Body of pancreas (tissue), 4 donors: ENCODE measurements at places on chromosomes 3 and 15.

DNA sequence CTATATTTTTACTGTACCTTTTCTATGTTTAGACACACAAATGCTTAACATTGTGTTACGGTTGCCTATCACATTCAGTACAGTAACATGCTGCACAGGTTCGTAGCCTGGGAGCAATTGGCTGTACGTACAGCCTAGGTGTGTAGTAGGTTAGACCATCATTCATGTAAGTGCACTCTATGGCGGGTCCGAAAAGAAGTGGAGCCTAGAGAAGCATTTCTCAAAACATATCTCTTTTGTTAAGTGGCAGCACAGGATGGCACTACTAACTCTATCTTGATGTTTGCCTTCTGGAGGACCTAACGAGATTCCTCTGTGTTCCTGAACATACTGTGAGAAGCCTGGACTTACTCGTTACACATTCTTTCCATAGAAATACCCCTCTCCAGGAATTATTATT is 132.3 kb upstream of the ADPGK start:
- no peak for DNase-seq

DNA sequence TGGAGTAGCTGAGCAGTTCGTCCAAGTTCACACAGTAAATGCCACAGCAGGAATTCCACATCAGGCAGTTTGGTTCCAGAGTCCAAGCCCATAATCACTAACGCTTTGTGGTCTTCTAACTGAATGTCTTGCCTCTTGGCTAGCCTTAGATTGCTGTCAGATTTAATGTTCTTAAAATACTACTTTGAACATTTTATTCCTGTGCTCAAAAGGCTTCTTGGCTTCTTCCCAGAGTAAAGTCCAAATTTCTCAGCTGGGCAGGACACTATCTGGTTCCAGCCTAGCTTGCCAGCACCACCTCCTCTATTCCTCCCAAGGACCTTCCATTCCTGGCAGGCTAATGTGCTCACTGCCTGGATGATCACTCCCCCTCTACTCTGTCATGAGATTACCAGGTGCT is 256.9 kb downstream of the SQOR start:
- DNase-seq: peak; percentile 61

GRCh38 chr15:60413231-60413824 is 15.5 kb upstream of the ANXA2 start:
- no peak for DNase-seq

GRCh38 chr15:77030928-77031375 is 36.0 kb downstream of the PSTPIP1 start:
- DNase-seq: peak; percentile 5

DNA sequence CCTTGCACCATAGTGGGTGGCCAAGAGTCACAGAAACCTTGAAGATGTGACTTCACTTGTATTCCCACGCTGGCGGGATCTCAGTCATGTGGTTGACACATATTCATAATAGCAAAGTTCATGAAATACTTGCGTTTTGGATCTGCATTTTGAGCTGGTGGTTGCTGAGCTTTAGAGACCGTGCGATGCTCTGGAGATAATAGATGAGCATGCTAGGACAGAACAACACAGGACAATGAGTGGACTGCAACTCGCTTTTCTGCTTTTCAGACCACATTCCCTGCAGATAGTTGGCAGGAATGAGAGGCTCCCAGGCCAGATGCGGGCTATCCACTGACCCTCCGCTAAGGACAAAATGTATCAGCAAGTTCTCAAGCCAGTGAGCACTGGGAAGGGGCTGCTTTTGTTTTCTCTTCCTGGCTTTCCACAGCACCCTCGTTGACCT is 13.8 kb upstream of the STARD5 start:
- DNase-seq: no peak

GRCh38 chr3:158702815-158703481 is 29.3 kb downstream of the RARRES1 start:
- no peak for DNase-seq

- no peak for DNase-seq
Measured at GRCh38 chr3:148556664-148557063, 141.0 kb upstream of the AGTR1 start.

GRCh38 chr3:35320646-35321407 is 318.5 kb upstream of the ARPP21 start:
- DNase-seq: no peak

- peak; percentile 48 for DNase-seq
Measured at GRCh38 chr3:62521464-62522105, 148.2 kb upstream of the FEZF2 start.

DNA sequence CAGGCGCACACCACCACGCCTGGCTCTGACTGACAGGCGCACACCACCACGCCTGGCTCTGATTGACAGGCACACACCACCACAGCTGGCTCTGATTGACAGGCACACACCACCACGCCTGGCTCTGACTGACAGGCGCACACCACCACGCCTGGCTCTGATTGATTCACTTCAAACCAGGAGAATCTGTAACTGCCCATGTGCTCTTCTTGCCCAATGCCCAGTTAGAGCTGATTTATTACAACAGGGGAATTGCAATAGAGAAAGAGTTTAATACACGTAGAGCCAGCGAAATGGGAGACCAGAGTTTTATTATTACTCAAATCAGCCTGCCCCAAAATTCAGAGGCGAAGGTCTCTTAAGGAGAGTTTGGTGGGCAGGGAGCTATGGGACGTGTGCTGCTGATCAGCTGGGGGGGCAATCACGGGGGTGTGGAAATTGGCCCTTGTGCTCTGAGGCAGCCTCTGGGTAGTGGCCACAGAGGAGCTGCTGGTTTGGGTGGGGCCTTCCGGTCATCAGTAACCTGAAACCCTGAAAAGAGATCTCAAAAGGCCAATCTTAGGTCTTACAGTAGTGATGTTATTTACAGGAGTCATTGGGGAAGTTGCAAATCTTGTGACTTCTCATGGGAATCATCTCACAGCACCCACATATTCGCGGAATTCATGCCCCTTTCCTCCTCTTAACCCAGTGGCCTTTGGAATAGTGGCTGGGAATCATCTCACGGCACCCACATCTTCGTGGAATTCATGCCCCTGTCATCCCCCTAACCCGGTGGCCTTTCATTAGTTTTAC is 63.8 kb upstream of the TFRC start:
- no peak for DNase-seq

DNA sequence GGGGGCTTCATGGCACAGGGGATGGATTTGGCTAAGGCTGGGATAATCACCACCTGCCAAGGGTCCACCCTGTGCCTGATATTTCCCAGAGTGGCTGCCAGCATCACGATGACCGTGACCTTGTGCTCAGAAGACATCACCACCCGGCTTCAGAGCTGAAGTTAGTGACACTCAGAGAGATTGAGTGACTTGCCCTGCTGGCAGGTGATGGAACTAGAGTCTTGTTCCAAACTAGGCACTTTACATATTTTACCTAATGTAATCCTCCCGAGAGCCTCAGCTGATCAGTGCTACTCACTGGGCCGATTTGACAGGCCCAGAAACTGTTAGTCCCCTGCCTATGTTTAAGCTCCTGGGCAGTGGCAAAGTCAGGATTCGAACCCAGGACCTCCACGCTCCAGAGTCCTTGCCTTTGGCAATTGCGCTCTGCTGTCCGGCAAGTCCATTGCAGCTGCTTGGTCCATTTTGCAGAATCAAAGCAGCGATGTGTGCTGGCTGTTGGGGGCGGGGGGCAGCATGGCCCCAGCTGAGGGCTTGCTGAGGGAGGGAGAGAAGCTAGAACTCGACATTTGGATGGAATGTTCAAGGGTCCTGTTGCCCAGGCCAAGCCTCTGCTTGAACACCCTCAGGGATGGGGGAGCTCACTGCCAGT is 74.8 kb upstream of the GATA2 start:
- no peak for DNase-seq

DNA sequence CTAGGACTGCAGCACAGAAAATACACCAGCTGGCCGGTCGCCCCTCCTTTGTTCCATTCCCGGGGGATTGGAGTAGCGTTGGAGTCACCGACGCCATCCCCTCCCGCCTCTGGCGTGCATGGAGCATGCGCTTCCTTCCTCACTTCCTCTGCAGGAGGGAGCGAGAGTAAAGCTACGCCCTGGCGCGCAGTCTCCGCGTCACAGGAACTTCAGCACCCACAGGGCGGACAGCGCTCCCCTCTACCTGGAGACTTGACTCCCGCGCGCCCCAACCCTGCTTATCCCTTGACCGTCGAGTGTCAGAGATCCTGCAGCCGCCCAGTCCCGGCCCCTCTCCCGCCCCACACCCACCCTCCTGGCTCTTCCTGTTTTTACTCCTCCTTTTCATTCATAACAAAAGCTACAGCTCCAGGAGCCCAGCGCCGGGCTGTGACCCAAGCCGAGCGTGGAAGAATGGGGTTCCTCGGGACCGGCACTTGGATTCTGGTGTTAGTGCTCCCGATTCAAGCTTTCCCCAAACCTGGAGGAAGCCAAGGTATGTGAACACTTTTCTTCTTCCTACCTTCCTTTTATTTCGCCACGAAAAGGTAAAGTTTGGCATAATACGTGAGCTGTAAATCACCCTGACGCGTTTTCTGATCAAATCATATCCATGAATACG is at the start of gene SCG3:
TSS of gene SCG3 (plus strand) at position 201 of the 661 bp plus-strand sequence. CDS start at position 454, 253 bp downstream.
- peak; percentile 91 for DNase-seq
